ENCODE measurements at places on chromosomes 3 and 15. TPM values are rescaled to one million over a fixed set of nuclear protein-coding genes. Genes with fewer than 3 reads are reported as not detected.
A peak's percentile ranks its signal among the peaks of the same experiment; 100 is the strongest.

The OR5H2 gene
- not detected for total RNA-seq

The IL17RE gene
- total RNA-seq, result 4.8 TPM

DNA sequence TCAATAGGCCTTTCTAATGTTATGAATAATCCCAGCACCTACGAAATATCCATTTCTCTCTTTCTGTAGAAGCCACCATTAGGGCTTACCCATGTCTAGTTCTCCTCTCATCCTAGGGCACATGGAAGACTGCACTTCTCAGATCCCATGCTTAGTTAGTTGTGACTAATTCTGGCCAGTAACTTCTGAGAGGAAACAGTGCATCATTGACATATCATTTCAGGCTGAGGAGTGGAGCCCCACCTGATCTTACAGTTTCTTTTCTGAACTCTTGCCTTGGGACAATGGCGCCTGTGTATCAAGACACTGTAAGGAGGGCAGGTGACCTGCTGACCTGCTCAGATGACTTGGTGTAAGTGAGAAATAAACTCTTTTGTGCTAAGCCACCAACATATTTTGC is 39.4 kb upstream of the TBL1XR1 start:
- no peak for DNase-seq

DNA sequence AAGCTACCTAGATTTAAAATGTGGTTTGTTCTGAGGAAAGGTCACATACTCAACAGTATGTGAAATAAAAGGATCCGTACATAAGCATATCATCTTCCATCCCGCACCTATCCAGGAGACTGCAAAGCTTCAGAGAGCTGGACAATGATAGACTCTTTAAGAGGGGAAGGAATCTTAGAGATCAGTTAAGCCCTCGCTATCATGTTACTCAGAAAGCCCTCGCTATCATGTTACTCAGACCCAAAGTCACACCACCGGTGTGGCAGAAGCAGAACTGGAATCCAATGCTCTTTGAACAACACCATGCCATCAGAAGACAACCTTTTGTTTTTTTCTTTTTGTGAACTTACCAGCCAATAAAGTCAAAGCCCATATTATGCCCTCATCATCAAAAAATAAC is 5.8 kb downstream of the ANO10 start:
- no peak for DNase-seq

GRCh38 chr15:61248790-61249189 is 19.7 kb upstream of the RORA start:
- DNase-seq, result peak; percentile 24
